ENCODE measurements at places on chromosomes 3 and 15.

DNA sequence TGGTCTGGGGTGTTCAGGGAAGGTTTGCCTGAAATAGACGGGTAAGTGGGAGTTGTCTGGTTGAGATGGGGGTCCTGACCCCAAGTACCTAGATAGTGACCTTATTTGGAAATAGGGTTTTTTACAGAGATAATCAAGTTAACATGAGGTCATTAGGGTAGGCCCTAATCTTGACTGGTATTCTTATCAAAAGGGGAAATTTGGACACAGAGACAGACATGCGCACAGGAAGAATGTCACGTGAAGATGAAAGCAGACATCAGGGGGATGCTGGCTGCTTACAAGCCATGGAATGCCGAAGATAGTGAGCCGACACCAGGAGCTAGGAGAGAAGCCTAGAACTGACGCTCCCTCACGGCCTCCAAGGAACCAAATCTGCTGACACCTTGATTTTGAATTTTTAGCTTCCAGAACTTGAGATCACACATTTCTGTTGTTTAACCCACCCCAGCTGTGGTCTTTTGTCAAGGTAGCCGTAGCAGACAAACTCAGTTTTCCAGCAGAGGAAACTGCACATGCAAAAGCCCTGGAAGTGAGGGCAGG, 17.1 kb downstream of the BHLHE40 start:
- DNase-seq = no peak

GRCh38 chr3:194606941-194607340, 26.3 kb downstream of the TMEM44 start:
- DNase-seq = no peak

- DNase-seq = peak; percentile 29
These were observed 19.1 kb downstream of the DNAJB8 start for GRCh38 chr3:128447561-128448013.

- no peak for DNase-seq
These were observed 222.9 kb downstream of the TPRG1 start for GRCh38 chr3:189394599-189395121.

- no peak for DNase-seq
These were observed 57.6 kb upstream of the CHRM5 start for GRCh38 chr15:33910741-33911140.

Measured in stimulated activated naive CD4-positive, alpha-beta T cell treated with Interleukin-2 at 50 U/mL for 16 hours (primary cell).